ENCODE measurements at places on chromosomes 7 and 10.

GRCh38 chr7:49775065-49775948 lies 1.9 kb downstream of the VWC2 start:
- no peak for DNase-seq

GRCh38 chr7:50304911-50305582 lies 531 bp downstream of the IKZF1 start:
- no peak for DNase-seq

DNA sequence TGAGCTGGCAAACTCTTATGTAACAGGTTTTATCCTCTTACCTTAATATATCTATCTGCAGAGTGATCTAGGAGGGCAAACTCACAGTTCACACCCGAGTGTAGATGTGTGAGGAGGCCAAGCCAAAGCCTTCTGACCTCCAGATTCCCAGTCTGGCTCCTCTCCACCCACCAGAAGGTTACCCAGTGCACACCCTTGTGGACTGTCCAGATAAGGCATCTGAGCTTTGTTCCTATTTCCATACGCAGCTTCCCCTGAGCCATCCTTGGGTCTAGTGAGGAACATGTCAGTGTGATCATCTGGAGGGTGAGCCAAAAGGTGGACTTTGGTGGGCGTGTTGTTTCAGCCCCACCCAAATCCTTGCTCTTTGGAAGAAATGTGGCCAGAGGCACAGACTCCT lies 203.0 kb upstream of the MEOX2 start:
- DNase-seq: no peak

DNA sequence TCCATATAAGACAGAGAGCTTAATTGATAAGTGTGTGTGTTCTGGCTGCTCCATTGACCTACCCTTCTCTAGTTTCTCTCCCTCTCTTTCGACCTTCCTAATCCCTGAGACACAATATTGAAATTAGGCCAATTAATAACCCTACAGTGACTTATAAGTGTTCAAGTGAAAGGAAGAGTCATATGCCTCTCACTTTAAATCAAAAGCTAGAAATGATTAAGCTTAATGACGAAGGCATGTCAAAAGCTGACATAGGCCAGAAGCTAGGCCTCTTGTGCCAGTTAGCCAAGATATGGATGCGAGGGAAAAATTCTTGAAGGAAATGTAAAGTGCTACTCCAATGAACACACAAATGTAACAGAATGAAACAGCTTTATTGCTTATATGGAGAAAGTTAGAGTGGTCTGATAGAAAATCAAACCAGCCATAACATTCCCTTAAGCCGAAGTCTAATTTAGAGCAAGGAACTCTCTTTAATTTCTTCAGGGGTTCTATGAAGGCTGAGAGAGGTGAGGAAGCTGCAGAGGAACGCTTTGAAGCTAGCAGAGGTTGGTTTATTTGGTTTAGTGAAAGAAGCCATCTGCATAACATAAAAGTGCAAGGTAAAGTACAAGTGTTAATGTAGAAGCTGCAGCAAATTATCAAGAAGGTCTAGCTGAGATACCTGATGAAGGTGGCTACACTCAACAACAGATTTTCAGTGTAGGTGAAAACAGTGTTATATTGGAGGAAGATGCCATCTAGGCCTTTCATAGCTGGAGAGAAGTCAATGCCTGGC lies 53.8 kb downstream of the ST7 start:
- DNase-seq: no peak

GRCh38 chr7:82347808-82348207 lies 95.8 kb downstream of the CACNA2D1 start:
- no peak for DNase-seq

- no peak for DNase-seq
These were observed 189.9 kb downstream of the EBF3 start for GRCh38 chr10:129774082-129774735.

DNA sequence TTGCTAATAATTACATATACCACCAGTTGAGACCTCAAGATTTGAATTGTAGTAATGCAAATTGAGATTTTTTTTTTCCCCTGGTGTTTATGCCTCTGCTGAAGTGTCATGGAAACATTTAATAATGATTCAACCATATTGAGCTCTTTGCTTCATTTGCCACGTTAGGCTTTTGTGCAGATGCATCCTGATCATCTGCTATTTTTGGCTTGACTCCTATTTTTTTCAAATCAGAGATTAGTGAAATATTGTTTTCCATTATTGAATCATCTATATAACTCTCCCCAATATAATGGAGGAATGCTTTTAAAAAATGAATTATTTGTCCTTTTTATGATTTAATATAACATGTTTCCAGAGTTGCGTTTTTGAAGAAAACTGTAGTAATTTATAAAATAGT lies 115.1 kb downstream of the SRI start:
- no peak for DNase-seq

- no peak for DNase-seq
These were observed 643.4 kb downstream of the AUTS2 start for GRCh38 chr7:70241536-70242175.

- no peak for DNase-seq
These were observed 42.5 kb downstream of the LMTK2 start for GRCh38 chr7:98149116-98149692.

GRCh38 chr7:123601530-123601929 lies at the start of gene ASB15:
Gene ASB15 (plus strand): TSS chr7:123601821. CDS start chr7:123614503, 12,682 bp downstream.
- DNase-seq: no peak

GRCh38 chr10:76509446-76509845 lies 1078.0 kb downstream of the LRMDA start:
- DNase-seq: no peak

- DNase-seq: no peak
These were observed 351.2 kb downstream of the PTPRN2 start for GRCh38 chr7:158236400-158236799.

DNA sequence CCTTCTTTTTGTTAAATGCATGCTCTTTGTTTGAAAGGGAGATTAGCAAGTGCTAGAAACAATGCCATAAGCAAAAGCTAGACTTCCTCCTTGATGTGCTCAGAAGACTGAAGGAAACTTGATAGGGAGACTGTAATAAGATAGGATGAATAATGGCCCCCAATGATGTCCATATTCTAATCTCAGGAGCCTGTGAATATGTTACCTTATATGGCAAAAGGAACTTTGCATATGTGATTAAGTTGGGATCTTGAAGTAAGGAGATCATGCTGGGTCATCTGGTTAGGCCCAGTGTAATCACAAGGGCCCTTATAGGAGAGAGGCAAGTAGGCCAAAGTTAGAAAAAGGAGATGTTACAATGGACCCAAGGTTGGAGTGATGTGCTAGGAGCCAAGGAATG lies 13.6 kb upstream of the LIPM start:
- DNase-seq: no peak

DNA sequence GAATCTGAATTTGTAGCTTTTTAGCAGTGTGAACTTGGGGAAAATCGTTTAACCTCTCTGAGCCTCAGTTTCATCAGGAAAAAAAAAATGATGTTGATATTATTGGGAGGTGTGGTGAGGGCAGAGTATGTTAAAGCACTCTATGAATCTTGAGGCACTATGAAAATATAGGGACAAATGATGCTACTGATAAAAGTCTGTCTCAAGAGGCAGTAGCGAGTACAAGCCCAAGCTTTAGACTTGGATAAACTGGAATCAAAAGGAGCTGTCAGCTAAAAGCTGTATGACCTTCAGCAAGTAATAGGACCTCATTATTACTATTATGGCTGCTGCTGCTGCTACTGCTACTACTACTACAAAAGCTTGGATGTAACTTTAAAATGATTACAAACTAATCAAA lies 8.4 kb downstream of the ZNF277 start:
- DNase-seq: no peak

DNA sequence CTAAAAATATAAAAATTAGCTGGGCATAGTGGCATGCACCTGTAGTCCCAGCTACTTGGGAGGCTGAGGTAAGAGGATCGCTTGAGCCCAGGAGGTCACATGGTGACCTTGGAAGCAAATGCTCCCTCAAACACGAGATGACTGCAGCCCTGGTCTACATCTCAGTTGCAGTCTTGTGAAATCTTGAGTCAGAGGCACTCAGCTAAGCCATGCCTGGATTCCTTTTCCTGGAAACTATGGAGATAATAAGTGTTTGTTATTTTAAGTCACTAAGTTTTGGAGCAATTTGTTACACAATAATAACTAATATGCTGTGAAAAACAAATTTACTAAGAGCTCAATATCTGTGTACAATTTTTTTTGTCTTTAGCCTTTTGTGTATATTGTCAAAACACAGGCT lies 284.3 kb upstream of the KAT6B start:
- DNase-seq: no peak

DNA sequence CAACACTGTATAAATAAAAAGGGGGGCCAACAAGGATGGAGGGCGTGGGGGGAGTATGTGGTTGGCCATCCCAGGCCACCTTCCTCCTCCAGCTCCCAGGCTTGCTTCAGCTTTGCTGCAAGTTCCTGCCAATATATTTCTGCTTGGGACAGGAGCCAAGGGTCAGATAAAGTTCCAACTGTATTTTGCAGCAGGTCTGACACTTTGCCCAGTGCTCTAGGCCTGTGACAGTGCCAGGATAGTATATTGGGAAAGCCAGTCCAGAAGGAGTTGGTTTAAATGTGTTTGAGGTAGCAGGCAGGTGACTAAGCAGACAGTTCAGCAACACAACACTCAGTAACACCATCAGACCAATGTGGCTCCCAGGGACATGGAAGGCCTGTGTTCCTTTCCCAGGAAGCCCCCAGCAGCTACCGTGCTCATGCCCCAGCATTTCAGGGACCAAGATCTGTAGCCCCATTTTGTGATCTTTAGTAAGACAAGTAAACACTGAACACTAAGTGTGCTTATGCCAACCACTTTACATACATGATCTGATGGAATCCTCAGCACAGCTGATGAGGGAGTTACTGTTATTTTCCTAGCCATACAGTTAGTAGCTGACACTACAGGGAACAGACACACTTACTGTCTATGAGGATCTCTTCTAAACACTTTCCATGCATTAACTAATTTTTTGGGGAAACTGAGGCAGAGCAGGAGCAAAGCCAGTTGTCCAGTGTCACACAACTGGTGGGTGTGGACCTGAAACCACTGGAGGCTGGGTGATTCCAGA lies 38.9 kb downstream of the DNAJB12 start:
- no peak for DNase-seq

DNA sequence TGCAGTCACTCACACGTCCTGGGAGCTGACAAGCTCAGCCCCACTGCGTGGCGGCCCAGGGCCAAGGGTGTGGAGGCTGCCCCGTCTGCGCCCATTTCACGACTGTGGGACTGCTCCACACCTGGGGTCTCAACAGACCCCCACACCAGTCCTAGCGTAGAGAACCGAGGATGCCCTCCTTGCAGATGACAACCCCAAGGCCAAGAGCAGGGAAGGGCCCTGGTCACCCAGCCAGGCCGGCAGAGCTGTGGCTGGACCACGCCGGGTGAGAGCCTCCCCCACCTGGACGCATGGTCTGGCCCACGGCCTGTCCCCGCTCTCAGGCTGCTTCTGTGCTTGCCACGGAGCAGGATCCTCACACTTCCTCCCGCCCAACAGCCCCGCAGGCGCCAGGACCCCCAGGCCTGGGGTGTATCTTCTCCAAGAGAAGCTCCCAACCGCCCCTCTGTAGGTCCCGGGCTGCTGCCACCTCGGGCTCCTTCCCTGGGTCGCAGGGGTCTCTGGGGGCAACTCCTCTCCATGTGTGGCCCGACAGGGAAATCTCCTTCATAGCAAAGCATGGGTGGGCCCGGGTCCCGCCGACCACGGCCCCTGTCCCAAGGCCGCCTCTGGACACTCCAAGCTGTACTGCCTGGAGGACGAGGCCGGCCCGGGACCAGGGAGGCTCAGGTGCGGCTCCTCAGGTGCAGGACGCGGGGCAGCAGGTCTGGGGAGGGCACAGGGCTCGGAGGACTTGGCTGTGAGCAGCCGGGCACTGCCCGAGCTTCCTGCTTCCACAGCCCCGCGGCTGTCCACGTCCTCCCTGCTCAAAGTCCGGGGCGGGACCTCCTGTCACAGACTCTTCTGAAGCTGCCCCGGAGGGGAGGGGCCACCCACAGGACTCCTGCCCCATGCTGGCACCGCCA lies 88.8 kb downstream of the FOXL3 start:
- DNase-seq: no peak

DNA sequence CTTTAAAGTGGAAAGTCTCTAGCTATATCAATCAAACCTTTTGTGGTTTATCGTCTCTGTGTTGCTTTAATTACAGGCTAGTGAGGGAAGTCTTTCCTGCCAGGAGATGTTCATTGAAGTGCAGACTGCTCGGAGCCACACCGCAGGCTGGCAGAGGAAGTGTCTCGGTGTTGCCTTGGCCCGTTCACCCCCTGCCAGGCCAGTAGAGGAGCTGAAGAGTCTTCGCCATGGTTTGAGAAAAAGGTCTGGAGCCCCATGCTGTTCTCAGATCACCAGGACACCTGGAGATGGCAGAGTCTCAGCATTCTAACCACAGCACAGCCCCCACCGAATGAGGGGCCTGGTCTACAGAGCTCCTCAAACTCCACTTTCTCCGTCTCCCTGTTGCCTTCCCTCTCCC lies 275.9 kb upstream of the PLPP4 start:
- DNase-seq: no peak

DNA sequence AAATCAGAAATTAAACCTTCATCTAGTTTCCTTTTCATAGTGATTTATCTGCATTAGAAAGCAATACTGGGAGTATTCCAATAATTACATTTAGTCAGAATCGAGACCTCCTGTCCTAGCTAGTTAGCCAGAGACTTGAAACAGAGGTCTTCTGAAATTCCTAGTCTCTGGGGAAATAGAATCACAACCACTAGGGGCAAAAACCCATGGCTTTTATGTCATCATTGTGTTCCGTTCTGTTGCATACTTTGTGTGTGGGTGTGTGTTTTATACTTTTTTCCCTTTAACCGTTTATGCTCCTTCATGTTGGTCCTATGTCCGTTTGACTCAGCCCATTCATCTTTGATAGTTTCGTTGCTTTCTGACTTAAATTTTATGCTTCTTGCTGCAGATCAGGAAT lies 79.8 kb downstream of the RALA start:
- no peak for DNase-seq

- DNase-seq: no peak
These were observed 13.8 kb upstream of the PAX2 start for GRCh38 chr10:100731407-100732240.

DNA sequence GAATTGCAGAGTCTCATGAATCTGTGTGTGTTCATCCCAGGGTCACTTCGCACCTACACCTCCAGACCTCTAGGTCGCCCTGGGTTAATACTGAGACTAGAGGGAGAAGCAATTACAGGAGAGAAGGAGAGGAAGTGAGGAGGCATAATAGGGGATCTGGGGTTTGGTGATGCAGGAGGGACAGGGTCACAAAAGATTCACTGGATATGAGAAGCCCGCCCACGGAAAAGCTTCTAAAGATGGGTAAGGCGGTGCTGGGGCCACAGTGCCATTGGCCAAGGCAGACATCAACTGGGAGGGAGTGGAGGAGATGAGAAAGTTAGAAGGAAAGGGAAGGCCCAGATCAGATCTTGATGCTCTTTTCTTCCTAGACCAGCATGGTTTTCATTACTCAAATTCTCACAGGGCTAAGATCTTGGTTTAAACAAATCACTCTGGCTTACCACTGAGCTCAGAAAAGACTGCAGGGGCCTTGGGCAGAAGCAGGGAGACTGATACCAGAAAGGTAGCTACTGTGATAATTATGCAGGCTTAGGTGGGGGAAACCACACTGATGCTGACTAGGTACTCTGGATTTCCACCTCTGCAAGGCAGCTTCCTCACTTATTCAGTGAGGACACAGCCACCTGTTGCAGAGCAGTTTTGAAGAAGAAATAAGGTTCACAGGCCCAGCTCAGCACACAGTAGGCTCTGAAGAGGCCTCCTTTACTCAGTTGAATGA lies 17.4 kb upstream of the ZNF273 start:
- no peak for DNase-seq

- DNase-seq: no peak
These were observed 3.1 kb downstream of the LDB3 start for GRCh38 chr10:86671419-86671818.

GRCh38 chr7:113664867-113665266 lies 253.9 kb downstream of the PPP1R3A start:
- DNase-seq: no peak

Data from cortex of kidney (tissue), 1 donor.